ENCODE measurements at places on chromosomes 7 and 10. TPM values are rescaled to one million over a fixed set of nuclear protein-coding genes. Genes with fewer than 3 reads are reported as not detected.

Gene SPOCK2
- total RNA-seq: 253 TPM

GRCh38 chr7:103343758-103344452 is 662 bp downstream of the DNAJC2 start:
- H3K36me3 ChIP-seq: peaks cover 22% of the 10 kb centered on the region
- peak overlapping the region; percentile 97 for H3K4me3 ChIP-seq
- H3K4me1 ChIP-seq: peaks cover 72% of the 10 kb centered on the region
- H3K27me3 ChIP-seq: no peaks in the 10 kb centered on the region
- peak; percentile 36 for DNase-seq

GRCh38 chr10:86662186-86663045 is 5.9 kb upstream of the LDB3 start:
- no peak overlapping the region for H3K4me3 ChIP-seq
- H3K4me1 ChIP-seq: no peaks in the 10 kb centered on the region
- H3K27me3 ChIP-seq: no peaks in the 10 kb centered on the region
- no peak for DNase-seq
- no peaks in the 10 kb centered on the region for H3K36me3 ChIP-seq

GRCh38 chr10:22702348-22702747 is 12.0 kb downstream of the PIP4K2A start:
- peaks cover 10% of the 10 kb centered on the region for H3K36me3 ChIP-seq
- peak overlapping the region; percentile 74 for H3K27ac ChIP-seq
- peaks cover 82% of the 10 kb centered on the region for H3K4me1 ChIP-seq
- DNase-seq: no peak
- peak overlapping the region; percentile 52 for H3K4me3 ChIP-seq
- no peaks in the 10 kb centered on the region for H3K27me3 ChIP-seq

- no peak overlapping the region for H3K4me3 ChIP-seq
- no peak for DNase-seq
- H3K4me1 ChIP-seq: no peaks in the 10 kb centered on the region
- peaks cover 5% of the 10 kb centered on the region for H3K27me3 ChIP-seq
- H3K27ac ChIP-seq: no peak overlapping the region
- H3K36me3 ChIP-seq: peaks cover 2% of the 10 kb centered on the region
Observed at GRCh38 chr7:3733541-3734140, 432.6 kb downstream of the SDK1 start.
